Tibial artery (tissue), 4 donors: ENCODE measurements at places on chromosomes 4 and X.
A peak's percentile ranks its signal among the peaks of the same experiment; 100 is the strongest.

GRCh38 chr4:102500352-102500695 is 835 bp upstream of the NFKB1 start:
- no peak for DNase-seq

DNA sequence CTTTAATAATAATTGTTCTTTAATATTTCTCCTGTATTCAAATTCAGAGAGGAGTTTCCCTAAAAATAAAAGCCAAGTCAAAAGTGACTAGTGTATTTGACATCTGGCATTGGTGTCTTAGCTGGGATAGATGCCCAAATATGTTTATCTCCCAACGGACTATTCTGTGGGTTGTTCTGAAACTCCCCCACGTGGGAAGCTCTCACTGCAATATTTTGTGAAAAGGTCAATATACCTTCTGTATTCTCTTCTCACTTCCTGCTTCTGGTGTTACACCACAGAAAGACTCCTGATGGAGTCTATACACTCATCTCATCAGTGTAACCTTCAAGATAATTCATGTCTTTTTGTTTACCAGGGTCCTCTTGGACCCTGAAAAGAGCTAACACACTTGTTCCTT is 2052.8 kb upstream of the TENM3 start:
- no peak for DNase-seq

GRCh38 chr4:161581262-161582230 is 582.3 kb downstream of the FSTL5 start:
- no peak for DNase-seq

DNA sequence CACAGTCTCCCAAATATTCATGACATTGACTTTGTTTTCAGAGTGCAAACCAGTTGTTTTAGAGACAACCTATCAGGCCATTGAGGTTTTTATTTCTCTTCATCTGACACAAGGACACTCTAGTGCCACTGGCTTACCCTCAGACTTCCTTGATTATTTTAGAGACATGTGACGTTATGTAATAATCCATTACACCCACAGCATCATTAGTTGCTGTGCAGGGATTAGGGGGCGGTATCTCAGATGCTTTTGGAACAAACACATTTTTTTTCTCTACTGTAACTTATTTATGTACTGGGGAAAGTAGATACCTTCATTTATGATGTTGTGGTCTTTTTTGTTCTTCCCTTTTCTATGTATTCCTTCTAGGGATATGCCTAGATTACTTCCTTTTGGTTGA is 2293.1 kb downstream of the PCDH7 start:
- DNase-seq = no peak

DNA sequence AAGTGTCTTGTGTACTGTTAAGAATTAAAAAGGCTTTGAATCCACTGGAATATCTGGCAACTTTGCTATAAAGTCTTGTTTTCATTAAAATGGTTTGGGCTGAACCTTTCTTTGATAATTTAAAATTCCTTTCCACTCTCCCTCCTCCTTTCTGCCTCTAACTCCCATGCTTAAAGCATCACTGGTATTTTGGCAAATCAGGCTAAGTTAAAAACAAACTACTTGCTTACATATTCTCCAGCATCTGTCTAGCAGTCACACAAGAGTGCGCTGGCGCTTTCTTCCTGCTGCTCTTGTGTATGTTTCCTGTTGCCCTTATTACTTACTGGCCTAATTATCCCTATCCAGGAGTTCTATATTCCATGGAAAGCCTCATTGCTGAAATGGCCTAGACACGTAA is 136.6 kb downstream of the VEGFC start:
- no peak for DNase-seq

GRCh38 chr4:108172231-108172752 is 3.6 kb upstream of the LEF1 start:
- DNase-seq = no peak

DNA sequence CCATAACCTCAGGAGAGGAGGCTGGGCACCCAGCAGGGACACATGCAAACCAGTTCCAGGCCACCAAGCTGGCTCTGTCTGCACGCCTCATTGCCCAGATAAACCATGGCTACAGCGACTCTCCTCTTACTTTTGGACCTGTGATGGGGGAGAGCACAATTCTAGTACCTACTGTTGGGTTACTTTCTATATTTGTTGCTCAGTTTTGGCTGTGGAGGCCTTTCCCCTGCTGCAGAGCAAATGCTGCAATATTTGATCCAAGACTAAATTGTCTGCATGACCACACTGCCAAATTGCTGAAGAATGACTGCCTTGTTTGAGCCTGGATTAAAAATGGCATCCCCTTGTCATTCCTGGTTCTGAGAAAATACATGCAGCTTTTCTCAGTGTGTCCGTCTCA is 253.5 kb downstream of the ARHGAP10 start:
- no peak for DNase-seq

- DNase-seq = no peak
Measured at GRCh38 chrX:41035582-41035981, 49.7 kb upstream of the USP9X start.

- no peak for DNase-seq
Measured at GRCh38 chr4:75056277-75056676, 123.4 kb downstream of the PARM1 start.

DNA sequence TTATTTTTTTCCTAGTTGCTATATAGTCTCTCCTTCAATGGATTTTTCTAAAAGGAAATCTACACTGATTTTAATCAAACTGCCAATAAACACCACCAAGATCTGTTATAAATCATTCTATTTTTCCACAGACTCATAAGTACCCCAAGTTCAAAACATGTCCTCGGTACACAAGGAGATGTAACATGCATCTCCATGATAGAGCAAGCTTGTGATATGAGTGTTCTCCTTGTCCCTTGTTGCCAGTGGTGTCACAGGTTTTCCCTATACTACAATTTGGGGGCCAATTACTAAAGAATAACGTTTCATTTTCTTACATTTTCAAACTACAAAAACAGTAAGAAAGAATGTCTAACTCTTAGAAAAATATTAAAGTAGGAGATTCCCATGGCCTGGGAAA is 491 bp downstream of the ARHGEF6 start:
- DNase-seq = no peak

DNA sequence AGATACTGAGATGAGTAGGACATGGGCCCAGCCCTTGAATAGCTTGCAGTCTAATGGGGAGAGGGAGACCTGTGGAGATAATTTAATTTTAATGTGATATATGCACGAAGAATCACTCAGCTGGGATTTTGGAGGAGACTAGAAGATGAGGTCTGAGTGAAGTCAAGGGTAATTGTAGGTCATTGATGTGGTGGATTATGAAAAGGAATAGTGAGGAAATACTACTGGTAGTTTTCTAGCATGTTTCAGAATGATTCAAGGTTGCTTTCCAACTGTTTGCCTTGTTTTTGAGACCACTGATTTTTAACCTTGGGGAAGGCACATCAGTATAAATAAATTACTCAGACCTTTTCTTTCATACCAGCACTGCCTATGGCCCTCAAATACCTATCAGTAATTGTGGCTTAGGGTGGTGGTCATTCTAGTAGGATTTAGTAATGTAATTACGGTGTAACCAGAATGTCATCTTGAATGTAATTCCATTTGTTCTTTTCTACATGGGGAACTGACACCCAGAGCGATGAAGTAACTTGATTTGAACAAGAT is 25.6 kb downstream of the PTTG2 start:
- no peak for DNase-seq

GRCh38 chr4:76758290-76758882 is 139.6 kb downstream of the SOWAHB start:
- DNase-seq = peak; percentile 32

GRCh38 chr4:4727536-4727935 is 131.9 kb upstream of the MSX1 start:
- no peak for DNase-seq

- DNase-seq = no peak
Measured at GRCh38 chrX:38080808-38081207, 74.5 kb downstream of the SYTL5 start.

DNA sequence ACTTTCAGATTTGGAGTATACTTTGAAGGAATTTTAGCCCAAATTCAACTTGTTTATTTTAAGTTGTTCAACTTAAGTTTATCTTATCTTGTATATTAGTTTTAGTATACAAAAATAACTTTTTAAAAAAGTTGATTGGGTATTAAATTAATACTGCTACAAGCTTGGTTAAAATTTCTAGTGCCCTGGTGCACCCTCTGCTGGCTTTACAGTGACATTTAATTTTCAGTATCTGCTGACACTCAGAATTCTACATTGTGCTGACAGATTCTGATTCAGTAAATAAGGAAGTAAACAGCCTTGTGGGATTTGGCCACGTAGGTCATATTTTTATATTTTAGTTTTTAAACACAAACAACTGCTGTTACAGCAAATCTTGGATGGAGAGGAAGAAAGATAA is 2.9 kb downstream of the EDA start:
- peak; percentile 19 for DNase-seq

DNA sequence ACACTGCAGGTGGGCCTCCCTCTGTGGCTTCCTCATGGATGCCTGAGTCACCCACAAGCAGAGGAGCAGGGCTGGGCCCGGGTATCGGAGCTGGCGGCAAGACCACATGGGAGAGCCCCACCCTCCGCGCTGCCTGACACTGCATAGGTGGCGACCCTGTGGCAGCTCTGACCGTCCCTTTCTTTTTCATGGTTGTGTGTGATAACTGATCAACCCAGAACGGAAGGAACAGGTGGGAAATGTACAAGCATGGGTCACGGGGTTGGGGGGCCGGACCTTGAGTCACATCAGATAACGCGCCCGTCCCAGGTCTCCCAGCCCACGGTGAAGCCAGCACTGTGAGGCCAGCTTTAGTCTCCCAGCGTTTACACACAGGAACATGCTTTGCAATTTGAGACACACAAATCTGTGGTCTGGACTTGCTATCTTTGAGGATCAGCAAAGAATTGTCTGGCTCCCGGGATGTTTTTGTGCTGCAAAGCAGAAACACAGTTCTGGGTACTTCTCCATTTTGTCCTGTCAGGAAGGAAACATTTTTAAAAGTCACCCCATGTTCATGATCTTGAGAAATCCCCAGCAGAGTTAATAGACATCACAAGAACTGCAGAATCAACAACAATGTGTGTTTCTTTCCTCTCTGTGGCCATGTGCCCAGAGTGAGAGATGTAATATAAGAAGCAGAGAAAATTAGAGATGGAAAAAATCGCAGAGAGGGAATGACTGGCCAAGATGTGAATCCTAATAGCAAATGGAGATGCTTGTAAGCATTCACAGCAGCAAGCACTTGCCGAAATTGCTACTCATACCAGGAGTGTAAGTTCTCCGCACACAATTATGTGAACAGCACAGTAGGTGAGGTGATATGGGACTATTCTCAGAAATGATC is 70.1 kb upstream of the CBR4 start:
- DNase-seq = peak; percentile 73

GRCh38 chr4:169024762-169025161 is 14.7 kb upstream of the CBR4 start:
- DNase-seq = no peak

- DNase-seq = no peak
Measured at GRCh38 chr4:150367326-150367725, 214.6 kb upstream of the MAB21L2 start.

DNA sequence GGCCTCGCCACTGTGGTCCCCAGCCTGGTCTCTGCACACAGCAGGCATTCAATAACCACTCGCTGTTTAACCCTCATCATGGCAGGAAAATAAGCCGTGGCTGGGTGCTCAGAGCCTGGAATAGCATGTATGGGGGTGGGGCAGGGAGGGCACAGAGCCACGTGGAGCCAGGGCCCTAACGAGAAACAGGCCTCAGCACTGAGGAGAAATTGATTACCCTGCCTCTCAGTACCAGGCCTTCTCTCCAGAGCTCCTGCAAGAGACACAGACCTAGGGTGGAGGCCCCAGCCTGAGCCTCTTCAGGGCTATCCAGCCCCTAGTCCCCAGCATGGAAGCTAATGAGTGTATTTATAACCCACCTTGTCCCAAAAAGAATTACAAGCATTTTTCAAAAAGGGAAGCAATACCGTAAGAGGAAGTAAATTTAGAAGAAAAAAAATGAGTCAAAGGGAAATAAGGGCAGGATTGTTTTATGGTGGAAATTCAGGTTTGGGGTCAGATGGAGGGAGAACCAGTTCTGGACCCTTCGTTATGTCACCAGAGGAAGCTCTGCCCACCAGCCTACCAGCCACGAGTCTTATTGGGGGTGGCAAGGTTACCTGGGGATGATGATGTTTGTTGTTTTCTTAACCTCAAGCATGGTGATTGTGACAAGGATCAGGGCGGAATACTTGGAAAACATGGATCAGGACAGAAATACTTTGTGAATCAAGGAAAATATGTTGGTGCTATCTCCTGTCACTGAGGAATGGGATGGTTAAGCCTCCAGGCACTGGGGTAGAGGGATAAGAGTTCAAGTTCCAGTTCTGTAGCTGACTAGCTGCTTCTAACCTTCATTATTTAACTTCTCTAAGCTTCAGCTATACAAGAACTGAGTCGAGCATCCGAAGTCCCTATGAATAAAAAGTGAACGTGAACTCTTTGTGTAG is 101.9 kb upstream of the RBPJ start:
- no peak for DNase-seq

DNA sequence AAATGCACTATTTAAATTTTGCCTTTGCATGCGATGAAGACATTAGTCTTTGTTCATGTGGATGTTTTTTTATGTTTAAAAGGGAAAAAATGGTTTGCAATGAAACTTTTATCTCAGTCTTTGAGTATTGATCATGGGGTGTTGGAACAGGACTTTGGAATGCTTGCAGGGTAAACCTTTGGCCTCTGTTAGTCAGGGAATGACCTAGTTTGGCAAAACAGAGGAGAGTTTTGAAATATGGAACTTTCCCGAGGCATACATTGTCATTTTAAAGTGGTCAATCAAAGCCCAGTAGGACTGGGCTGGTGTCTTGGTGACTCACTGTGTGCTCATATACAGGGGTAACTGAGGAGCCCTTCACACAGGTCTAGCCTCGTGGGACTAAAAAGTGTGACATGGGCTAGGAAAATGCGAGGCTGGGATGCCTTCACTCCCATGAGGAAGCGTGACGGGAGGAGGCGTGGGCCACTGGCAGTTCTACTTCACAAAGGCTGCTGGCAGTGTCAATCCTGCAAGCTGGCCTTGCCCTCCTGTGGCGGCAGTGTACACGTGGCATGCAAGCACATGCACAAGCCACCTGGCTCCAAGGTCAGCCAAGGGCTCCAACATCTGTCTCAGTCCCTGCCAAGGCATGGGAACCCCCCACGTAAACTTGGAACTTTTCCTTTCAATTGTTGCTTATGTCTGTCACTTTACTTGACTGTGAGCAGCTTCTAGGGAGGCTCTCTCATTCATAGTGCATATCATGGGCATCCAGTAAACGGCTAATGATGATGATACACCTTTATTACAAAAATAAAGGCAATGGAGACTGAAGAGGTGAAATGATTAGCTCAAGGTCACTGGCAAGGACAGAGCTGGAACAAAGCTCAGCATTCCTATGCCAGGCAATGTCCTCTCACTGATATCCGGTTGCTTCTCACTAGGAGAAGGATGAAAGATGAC is 5.2 kb upstream of the F11 start:
- no peak for DNase-seq

DNA sequence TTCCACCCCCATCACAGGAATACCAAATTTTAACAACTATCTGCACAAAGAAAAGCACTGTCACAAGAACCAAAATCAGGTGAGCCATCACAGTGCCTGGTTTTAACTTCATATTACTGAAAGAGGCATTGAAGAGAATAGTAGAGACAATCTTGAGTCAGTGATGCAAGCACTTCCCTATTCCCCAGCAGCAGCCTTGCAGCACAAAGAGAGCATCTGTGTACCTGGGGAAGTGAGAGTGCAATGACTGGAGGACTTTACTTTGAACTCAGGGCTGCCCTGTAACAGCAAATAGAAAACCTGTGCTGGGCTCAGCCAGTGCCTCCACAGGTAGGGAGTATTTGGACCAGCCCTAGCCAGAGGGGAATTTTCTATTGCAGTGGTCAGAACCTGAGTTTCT is 361.8 kb downstream of the TEX13C start:
- no peak for DNase-seq

- no peak for DNase-seq
Measured at GRCh38 chrX:136220540-136220939, 30.7 kb downstream of the MAP7D3 start.
